Lung microvascular endothelial cell (primary cell): ENCODE measurements at places on chromosomes 6 and 20.

DNA sequence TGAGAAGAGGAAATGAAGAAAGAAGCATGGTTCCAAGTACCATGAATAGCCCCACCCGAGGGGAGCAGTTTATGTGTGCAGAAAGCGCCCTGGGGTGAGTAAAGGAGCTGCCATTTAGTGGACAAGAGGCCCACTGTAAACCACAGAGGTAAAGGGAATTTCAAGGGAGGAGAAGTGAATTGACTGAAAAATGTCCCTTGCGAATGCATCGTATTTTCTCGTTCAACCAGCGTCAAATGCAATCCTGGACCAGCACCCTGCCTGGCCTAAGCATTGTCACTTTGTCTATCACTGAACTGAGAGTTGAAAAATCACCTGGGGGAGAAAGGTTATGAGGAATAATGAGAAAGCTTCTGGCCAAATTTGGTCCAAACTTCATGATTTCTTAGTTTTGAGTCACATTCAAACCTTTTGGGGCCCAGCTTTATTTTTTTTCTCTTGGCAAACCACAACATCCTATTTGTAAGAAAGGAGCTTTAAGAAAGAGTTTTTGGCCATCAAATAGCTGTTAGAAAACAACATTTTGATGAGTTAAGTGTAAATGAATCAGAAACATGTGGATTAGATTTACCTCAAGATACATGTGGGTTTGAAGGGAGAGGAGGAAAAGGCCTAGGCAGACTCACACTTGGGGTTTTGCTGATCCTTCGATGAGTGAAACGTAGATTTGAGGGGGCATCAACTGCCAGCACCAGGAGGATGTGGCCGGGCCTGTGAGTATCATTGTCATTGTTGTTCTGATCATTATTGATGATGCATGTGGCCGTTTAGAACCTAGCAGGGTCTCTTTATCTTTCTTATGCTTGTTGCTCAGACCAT lies 214.0 kb downstream of the CLIC5 start:
- DNase-seq, result no peak

- peak; percentile 4 for DNase-seq
Observed at GRCh38 chr6:156336089-156336488, 441.1 kb upstream of the ARID1B start.

- no peak for DNase-seq
Observed at GRCh38 chr6:43460032-43460431, 4.7 kb upstream of the DLK2 start.

DNA sequence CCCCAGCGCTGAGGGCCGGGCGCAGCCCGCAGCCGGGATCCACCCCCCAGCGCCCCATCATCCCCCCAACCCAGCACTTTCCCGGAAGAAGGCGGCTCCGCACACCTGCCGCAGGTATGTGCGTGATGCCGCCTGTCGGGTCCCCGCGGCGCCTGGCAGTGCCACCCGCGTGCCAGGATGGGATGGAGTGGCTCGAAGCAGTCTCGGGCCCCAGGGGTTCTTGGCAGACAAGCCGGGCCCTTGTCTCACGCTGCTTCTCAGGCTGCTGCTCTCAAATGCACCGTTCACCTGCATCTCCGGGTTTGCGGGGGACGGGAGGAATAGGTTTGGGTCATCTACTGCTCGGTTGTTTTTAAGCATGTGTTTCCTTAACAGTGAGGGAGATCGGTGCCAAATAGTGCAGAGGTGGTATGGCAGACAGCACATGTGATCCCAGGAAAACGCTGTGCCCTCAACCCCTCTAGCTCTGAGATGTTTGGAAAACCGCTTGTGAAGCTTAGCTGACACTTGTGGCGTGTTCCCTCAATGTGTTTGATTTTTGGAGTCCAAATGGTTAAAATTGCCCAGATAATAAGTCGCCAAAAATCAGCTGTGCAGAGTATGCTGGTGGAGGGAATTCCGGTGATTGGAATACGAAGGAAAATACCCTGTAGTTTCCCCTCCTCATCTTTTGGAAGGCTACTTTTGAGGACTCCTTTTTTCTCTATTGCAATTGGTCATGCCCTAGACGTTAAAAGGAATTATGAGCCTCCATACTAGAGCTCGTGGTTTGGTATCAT lies 926 bp downstream of the MYLIP start:
- DNase-seq, result peak; percentile 42

DNA sequence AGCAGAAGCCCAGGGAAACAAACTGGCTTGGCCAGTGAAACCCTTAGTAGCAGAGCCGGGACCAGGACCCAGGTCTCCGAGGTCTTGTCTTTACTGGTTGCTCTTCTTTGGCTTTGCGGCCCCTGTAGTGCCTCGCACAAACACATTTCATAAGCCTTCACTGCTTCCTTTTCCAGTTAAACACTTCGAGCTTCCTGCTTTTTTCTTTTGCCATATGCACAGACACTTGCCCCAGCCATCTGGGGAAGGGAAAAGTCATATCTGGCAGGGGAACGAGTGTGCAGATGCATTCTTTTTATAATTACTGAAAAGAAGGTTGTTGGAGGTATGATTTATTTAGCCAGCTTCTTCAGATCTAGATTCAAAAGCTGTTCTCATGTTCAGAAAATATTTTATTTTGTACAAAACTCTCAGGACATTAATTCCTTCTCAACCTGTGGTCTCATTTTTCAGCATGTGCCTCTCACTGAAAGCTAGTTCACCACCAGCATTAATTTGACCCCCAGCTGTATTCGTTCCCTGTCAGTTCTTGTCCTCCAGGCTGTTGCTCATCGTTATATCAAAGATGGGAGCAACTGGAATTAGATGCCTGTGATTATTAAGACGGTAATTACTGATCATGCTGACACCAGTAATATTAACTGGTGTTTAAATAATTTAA lies 19.2 kb downstream of the KLHL32 start:
- no peak for DNase-seq

DNA sequence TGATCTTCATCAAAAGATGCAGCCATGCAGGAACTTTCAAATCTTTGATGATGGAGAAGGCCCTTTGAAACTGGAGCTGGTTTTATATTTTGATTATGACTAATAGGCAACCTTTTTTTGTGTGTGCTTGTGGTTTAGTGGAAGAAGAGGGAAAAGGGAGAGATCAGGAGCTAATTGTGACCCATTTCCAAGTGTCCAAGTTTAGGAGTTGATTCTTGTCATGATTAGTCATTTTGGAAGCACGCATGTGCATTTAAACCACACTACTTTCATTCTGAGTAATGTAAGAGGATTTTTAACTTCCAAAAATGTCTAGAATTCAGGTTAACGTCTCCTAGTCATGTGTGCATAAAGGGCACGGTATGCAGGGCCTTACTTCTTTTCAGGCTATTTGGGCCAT lies 3.5 kb downstream of the FOXO3 start:
- DNase-seq, result peak; percentile 73

DNA sequence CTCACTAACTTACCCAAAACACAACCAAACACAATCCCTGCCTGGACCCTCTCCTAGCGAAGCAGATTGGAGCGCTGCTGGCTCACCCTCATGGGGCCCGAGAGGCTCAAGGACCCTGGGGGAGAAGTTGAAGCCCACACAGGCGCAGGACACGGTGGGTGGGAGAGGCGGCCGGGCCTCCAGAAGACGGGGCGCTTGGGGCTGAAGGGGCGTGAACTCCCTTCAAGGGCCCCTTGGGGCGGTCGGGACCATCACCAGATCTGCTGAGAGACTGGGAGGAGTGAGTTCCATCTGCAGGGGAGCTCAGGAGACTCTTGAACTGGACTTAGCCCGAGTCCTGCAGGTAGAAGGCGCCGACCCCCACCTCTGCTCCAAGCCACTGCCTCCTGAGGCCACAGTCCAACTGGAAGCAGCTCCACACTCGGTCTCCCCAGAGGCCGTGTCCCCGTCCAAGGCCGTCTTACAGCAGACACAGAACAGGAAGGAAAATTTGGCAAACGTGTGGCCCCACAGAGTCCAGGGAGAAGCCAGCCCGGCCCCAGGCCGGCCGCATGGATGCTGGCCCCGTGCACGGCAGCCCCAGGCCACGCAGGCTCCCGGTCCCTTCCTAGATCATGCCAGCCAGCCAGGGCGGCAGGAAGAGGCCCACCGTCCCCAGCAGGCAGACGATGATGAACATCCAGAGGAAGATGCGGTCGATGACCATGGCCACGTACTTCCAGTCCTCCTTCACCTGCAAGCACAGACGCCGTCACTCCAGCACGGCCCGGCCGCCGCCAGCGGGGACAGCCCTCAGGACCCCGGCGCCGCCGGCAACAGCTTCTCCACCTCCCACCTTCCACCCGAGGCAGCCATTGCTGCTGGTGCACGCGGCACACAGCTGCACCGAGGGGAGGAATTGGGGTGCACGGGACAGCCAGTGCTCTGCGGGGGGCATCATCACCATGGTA lies 14.7 kb downstream of the CHRNA4 start:
- no peak for DNase-seq

- DNase-seq, result peak; percentile 91
Observed at GRCh38 chr20:34704177-34705007, at the start of gene TP53INP2. TSS of gene TP53INP2 (plus strand) at chr20:34704344. CDS start at chr20:34708740, 4,396 bp downstream.
